ENCODE measurements at places on chromosomes 11 and 22.

- no peak for DNase-seq
Measured at GRCh38 chr11:65553301-65554001, 4.7 kb downstream of the LTBP3 start.

DNA sequence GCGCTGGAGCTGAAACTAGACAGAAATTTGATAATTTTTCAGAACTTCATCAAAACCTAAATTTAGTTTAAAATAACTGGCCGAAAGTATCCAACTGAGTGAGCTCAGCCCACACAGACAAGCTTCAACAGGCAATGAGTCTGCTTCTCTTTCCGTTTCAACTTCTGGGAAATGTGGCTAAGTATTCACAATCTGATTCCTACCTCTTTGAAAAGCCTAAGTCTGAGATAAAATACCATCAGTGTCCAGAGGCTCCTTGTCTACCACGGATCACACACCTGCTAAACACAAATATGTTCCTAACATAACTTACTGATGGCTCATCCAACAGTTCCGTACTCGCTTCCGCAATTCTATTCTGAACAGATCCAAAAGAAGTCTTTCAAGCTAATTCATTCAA lies 8.5 kb downstream of the SIK3 start:
- DNase-seq: no peak

- no peak for DNase-seq
Measured at GRCh38 chr22:26968859-26969523, 311.6 kb downstream of the MIAT start.

DNA sequence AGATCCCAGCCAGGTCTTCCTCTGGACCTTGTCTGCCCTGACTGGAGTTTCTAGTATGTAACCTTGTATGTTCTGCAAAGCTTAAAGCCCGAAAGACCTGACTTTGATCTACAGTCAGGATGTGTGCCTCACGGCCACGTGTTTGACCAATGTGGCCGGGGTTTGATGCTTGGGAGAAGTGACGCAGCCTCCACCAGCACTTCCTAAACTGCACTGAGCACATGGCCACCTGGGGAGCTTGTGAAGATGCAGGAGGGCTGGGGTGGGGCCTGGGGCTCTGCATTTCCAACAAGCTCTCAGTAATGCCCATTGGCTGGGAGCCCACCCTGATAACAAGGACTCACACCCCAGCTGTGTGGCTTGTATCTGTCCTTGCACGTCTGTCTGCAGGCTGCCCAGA lies 53.2 kb downstream of the NAT10 start:
- DNase-seq: no peak

DNA sequence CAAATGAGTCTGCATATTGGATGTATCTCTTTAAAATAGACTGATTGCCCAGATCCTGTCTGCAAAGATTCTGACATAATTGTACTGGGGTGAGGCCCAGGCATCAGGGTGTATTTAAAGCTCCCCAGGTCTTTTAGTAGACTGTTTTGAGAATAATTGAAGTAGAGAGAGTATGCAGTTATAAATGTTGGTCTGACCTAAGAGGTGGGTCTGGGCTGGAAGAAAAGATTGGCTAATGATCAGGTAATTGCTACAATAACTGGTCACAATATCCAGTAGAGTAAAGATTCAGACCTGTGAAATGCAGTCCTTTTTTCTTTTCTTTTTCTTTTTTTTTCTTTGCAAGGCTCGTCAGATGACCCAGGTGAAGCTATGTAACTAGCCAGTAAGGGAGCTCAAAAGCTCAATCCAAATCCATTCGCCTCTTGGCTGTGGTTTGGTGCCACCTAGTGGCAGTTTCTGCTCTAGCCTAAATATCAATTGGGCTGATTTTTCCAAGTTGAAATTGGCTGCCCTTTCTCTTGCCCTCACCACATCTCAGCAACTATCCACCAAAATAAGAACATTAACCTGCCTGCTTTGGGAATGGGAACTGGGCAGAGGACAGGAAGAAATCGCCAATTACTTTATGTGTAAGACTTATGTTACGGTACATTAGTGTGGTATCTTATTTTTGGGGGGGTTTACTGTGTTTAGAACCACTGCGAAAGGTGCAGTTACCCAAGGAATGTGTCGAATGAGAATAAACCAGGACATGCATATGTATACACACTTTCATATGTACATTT lies 45.9 kb downstream of the ZNF143 start:
- peak; percentile 56 for DNase-seq

- no peak for DNase-seq
Measured at GRCh38 chr11:123212406-123212805, 17.4 kb upstream of the CLMP start.

GRCh38 chr22:49308300-49308699 lies 519.4 kb downstream of the BRD1 start:
- no peak for DNase-seq

- DNase-seq: no peak
Measured at GRCh38 chr22:39728236-39728860, 157.8 kb downstream of the CACNA1I start.

- DNase-seq: peak; percentile 78
Measured at GRCh38 chr11:67583247-67584204, at the start of gene GSTP1. Gene GSTP1 (plus strand): TSS chr11:67583812. CDS start chr11:67583844, 32 bp downstream.

DNA sequence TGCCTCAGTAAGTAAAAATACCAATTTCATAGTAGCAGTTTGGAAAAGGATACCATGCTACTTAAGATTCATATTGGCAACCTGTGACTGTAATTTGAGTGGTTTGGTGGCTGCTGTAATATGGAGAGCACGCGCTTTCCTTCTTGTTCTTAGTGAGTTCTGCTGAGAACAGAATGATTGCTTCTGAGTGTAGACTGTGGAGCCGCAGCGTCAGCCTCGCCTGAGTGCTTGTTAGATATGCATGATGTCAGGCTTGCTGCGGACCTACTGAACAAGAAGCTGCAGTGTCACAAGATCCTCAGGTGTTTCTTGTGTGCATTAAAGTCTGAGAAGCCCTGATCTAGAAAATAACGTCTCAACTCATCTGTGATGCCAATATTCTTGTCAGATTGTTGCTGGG lies 143.2 kb downstream of the ARHGAP42 start:
- no peak for DNase-seq
